ENCODE measurements at places on chromosomes 2 and 18.
A peak's percentile ranks its signal among the peaks of the same experiment; 100 is the strongest.

GRCh38 chr2:227933884-227934283 is 62.5 kb downstream of the DAW1 start:
- DNase-seq: no peak

DNA sequence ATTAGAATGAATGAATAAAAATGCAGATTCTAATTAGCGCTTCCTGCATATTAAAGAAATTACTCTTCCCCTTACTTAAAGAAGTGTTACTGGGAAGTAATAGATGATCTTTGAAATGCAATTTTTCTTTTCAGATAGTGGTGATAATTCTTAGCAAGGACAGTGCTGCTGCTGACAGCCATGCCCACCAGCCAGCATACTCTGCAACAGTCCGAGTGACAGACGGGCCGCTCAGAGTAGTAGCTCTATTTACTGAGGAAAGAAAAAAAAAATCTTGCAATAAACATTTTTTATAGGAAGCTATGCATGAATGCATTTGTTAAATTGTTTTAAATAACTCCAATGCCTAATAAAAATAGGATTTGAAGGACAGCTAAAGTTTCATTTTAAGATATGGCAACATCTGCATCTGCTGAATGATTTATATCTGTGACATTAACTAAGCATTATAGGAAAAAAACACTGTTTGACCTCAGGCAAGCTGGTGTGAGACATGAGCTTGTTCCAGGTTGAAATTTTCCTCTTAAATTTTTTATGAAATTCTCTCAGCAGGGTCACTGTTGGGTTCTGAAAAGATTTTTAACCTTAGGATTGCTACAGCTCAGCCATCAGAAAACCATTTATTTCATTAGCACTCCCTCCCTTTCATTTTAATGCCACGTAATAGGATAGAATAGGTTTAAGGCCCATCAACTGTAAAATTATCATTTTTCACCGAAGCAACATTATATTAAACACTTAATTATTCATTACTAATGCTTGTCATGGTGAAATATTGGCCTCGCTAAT is 393.8 kb downstream of the DCDC2C start:
- DNase-seq: no peak

DNA sequence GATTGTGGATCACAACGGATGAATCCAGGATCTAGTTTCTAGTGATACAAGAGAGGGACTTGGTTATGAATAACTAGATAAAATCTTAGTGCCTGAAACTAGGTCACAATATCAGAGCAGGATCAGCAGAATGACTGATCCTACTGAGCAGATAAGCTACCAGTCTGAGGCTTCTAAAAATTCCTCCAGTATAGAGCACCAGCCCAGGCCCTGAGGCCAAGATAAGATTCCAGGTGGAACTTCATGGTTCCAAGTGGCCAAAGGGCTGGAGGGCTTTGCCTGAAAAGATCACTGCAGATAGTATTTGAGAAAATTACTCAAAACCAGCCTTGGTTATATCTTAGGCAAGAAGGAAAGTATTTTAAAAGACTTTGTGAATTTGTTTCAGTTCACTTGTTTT is 162.4 kb downstream of the GREB1L start:
- no peak for DNase-seq

- DNase-seq: peak; percentile 98
Observed at GRCh38 chr2:159879051-159879604, 81.1 kb upstream of the CD302 start.

DNA sequence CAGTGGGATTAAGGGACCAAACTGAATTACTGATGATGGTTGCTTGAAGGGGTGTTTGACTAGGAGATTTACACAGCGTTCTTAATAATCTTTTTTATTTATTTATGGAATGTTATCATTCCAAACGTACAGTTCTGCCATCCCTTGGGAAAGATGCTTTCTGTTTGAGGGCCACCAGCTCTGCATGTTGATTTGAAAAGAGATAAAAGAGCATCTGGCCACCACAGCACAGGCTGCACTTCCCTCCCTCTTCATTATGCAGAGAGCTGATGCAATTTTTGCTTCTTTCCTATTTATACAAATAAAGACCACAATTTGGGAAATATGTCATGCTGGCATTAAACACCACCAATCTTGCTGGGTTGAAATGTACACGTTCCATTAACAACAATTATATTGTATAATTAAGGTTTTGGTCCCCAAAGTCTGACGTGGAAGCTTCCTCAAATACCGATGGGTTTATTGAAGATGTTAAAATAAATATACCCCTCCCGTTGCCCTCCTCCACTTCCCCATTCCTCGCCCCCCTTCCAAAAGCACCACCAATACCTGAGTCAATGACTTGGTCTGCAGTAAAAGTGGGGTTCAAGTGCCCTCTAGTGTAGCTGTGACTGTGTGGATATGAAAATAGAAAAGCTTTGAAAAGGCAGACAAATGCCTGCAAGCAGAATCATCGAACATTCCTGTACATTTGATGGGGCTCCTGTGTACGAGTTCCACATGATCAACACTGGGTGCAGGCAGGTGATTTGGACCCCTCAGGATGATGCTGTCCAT is 211.9 kb downstream of the HRH4 start:
- DNase-seq: no peak

- no peak for DNase-seq
Observed at GRCh38 chr2:41821167-41821566, 226.7 kb upstream of the PKDCC start.

DNA sequence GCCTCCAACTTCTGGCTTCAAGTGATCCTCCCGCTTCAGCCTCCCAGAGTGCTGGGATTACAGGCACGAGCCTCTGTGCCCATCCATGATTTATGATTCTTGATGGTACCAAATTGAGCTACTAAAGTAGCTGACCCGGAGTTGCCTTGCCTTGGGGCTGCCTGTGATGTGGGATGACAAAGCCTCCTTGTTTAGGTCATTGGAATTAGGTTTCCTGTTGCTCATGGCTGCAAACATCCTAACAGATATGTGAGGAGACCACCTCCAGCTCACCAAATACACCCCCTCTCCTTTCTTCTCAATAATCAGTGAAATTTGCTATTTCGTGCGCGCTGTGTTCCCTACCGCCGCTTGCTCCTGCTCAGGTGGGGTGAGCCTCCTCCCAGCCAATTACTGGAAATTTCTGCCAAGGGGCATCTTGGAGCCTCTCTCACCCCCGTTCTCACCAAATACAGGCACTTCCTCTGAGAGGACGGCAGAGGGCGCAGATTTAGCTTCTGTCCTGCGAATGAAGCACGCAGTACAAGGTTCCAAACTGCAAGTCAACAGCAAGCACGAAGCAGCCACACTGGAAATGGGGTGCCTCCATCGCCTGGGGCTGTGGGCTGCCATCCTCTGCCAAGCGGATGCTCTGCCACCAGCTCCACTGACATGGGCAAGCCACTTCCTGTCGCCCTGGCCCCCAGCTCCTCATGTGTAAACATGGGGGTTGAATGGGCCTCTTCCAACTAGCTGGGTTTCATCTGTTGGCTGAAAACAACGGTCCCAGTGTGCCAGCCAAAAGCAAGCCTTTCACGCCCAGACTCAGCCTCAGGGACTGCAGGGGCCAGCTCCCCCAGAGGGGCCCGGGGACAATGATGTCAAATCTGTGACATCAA is 71.7 kb downstream of the NCAPH start:
- DNase-seq: peak; percentile 56

DNA sequence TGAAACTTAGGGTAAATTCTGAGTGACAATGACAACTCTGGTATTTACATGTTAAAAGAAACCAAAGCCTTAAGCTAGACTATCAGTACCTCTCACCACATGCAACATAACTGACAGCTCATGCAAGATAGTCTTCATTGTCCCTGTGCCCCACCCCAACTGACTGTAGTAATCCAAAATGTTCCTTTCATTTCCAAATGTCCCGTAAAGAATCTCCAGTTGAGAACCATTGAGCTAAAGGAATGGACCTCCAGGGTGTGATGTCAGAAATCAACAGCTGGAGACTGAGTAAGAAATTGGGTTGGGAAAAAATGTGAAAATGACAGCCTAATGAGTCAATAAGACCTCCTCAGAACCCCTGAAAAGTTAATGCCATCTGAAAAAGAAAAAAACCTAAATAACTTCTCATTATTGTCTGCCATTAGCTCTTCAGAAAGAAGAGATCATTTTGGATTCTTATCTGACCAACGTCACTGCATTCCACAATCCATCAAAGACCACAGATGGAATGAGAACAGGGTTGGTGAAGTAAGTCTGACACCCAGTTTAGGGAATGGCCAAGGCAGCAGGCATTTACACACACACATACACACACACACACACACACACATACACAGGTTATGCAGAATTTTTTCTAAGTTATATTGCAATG is 51.7 kb upstream of the ACVR2A start:
- DNase-seq: no peak

GRCh38 chr18:23336101-23336500 is 117.0 kb upstream of the RIOK3 start:
- DNase-seq: no peak

- peak; percentile 27 for DNase-seq
Observed at GRCh38 chr2:15561574-15562344, 625 bp upstream of the NBAS start.

DNA sequence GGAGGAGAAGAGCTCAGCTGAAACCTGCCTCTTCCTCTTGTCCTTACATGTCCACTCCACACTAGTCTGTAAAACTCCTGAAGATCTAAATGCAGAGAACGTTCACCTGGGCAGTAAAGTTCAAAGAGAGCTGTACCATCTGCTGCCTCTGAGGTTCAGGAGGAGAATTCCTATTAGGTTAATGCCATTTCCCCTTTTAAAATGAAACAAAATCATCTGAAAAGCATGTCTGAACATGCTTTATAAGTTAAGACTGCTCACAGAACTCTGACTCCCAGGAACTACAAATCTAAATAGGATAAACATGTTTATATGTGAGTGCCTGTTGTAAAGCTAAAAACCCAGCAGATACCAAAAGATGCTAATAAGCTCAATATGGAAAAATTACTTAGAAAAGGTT is 164.4 kb downstream of the AFF3 start:
- no peak for DNase-seq

DNA sequence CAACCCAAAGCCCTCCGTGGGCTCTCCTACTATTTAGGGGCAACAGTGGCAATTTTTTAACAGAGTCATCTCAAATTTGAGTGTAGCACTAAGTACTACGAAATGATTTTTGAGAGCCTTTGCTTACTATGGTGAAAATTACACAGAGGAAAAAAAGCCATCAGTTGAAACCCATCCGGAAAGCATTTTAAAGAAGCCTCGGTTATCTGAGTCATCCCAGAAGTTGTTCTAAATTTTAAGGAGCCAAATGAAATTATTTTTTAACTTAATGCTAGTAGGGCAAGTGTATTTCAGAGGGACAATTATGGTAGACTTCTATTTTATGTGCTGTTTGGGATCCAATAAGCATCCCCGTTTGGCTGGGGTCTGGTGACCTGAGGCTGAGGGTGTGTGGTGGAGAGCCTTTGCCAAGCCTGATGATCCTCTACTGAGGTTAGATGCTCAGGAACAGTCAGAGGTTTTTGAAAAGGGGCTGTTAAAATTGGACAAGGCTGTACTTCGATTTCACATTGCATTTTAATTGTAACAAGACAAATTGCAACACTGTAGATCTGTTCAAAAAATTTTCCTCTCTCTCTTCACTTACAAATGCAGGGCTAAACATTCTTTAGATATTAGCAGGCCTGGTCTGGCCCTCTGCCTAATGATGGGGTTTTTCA is 47.0 kb downstream of the RAPGEF4 start:
- no peak for DNase-seq

DNA sequence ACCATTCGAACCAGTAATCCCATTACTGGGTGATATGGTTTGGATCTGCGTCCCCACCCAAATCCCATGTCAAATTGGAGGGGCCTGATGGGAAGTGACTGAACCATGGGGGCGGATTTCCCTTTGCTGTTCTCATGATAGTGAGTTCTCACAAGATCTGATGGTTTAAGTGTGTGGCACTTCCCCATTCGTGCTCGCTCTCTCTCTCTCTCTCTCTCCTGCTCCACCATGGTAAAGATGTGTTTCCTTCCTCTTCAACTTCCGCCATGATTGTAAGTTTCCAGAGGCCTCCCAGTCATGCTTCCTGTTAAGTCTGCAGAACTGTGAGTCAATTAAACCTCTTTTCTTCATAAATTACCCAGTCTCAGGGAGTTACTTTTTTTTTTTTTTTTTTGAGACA is 62.6 kb downstream of the NBAS start:
- DNase-seq: no peak

DNA sequence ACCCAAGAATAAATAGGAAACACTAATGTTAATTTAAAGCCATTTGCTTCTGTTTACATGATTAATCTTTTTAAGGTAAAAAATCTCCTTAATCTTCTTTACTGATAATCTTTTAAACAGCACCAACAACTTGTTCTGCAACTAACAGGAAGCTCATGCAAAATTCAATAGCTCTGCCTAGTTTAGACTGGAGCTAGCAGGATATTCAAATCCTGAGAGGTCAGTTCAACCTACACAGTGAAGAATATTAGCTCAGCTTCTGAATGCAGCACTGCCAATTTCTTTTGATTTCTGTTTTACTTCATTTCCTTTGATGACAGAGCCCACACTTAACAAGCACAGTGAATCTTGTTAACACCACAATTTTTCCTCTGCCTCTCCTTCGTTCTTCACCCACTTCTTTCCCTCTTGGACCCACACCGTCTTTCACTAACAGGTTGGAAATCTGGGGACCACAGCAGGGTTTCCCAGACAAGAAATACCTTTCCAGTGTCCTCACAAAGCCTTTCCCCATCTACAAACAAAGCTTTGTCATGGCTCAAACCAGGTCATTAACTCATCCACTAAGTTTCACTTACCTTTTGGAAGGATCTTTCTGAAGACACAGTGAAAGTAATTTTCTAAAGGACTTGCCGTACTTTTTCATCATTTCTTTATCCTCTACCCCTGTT is 109.8 kb downstream of the STK39 start:
- no peak for DNase-seq

DNA sequence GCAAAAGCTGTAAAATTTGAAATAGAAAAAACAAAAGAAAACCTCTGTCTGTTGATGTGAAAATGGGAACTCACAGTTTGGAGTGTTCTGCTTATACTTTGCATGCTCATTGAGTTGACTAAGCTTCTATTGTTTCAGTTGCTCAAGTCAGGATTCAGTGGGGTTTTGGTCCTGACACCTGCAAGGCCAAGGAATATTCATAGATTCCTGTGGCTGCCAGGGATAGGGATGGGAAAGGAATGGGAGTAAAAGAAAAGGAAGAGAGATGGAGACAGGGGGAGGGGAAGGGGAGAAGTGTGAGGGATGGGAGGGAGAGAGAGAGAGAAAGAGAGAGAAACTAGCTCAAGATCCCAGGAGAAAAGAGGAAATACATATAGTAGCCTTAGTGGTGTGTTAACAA is 1.3 kb downstream of the CPS1 start:
- no peak for DNase-seq
